A172 (cell line): ENCODE measurements at places on chromosomes 2 and 18. TPM values are rescaled to one million over a fixed set of nuclear protein-coding genes. Genes with fewer than 3 reads are reported as not detected.

- DNase-seq: no peak
Observed at GRCh38 chr2:49978341-49978740, 824.0 kb upstream of the FSHR start.

GRCh38 chr2:10668402-10669012 is 21.3 kb downstream of the NOL10 start:
- peak; percentile 46 for DNase-seq

GRCh38 chr2:234699456-234699855 is 202.6 kb upstream of the ARL4C start:
- DNase-seq: no peak

- DNase-seq: no peak
Observed at GRCh38 chr2:233436691-233437438, 82.6 kb downstream of the DGKD start.

DNA sequence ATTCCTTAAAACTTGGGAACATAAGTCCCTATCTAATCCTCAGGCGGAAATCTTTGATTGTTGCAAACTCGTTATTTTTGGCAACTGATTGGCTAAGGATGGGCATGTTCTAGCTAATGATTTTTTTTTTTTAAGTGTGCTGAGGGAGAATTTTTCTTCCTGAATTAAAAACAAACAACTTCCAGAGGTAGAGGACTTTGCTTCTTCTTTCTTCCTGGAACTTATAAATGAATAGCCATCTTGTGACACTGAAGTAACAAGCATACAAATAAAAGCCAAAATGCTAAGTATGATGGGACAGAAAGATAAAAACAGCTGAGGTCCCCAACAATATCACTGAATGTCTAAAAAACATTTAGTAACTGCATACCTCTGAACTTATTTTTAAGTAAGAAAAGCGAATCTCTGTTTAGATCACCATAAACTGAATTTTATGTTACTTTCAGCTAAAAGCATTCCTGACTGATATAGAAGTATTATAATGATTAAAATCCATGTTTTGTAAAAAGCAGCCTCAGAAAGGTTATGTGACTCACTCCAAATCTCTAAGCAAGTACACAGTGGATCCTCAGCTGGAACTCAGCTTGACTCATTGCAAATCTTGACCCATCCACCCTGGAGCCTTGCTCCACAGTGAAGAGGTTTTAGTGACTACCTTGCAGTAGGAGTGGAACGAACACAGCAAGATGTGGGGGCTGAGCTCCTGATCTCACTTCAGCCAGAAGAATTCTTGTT is 344.4 kb downstream of the CLIP4 start:
- DNase-seq: no peak

Gene USP40
- total RNA-seq: 62.0 and 70.1 TPM in 2 replicates

- peak; percentile 39 for DNase-seq
Observed at GRCh38 chr18:49613141-49613640, 51.3 kb downstream of the LIPG start.

DNA sequence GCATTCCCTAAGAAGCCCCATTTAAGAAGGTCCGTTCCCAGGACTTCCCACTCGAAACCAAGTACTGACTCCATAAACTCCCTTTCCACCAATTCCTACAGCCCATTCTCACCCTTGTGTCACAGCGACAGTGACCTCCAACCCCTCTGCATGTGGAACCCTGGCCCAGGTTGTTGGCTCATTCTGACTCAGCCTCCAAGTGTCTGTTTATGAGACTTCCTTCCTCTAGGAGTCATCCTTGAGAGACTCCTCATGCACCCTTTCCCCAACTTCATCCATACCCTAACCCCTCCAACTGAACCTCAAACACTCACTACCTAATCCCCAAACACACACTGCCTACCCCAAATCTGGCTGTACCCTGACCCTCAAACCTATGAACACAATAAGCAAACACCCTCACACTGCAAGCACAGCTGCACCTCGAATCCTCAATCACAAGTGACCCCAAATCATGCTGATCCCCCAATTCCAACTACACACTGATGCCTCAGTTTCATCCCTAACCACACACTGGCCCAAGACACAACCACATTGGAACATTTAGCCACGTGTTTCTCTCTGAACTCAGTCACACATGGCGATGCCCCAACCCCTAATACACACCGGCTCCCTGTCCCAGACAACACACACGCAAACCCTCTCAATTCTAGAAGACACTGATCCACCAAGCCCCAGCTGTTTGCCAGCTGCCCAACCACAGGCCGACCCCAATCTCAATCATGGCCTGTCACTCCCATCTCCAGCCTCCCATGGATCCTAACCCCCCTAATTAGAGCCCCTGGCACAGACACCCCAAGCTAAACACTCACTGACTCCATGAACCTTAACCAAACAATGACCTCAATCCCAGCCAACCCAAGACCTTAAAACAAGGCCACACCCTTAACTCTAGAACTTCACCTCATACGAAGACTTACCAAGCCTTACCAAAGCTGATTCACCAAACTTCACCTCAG is 219.6 kb downstream of the CYP26B1 start:
- no peak for DNase-seq

Gene KIF1A
- 4.1 and 6.4 TPM in 2 replicates for total RNA-seq

Gene HDAC4
- total RNA-seq: 4.6 and 10.9 TPM in 2 replicates

- DNase-seq: peak; percentile 61
Observed at GRCh38 chr2:45458909-45459563, 152.0 kb downstream of the SRBD1 start.

GRCh38 chr2:73970141-73970803 is 14.4 kb upstream of the TET3 start:
- no peak for DNase-seq

DNA sequence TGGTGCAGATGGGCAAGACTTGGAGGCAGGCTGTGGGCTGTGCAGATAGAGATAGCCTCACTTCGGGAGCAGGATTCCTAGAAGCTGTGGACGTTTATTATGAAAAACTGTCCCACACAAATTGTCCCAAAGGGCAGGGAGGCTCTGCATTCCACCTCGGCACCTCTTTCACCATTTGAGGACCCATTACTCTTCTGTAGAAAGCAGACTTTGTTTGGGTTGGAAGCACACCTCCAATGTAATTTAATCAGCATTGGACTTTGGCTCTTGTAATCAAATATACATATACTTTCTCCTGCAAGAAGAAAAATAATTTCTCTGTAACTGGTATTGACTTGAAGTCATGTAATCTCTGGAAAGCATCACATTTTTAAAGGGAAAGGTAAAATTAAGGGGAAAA is 8.5 kb downstream of the ONECUT2 start:
- DNase-seq: no peak

Gene ELOA2
- not detected in 2 replicates for total RNA-seq

DNA sequence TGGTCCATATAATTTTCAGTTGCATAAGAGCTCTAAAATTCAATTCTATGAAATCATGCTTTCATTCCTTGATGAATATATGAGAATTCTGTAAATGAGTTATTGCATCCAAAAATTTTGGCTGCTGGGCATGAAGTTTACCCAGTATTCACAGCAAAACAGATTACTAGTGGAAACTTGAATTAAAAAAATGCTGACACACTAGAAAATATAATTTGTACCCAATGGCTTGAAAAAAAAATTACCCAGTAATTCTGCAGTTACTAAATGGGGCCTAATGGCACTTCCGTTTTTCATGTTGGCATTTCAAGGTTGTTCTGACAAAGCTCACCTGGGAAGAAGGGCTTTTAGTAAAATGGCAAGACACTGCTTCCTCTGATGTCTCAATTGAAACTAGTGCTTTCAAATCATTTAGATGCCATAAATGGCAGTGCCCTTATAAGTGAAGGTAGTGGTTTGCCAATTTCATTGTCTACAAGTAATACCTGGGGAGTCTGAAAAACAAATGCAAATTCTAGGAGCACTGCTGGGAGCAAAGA is 343.6 kb downstream of the TDRD15 start:
- no peak for DNase-seq

Gene DGUOK
- total RNA-seq: 111 and 127 TPM in 2 replicates

Gene TRIB2
- 2.0 and 8.3 TPM in 2 replicates for total RNA-seq

- no peak for DNase-seq
Observed at GRCh38 chr2:212427638-212428037, 111.0 kb downstream of the ERBB4 start.

- DNase-seq: no peak
Observed at GRCh38 chr18:48345596-48345995, 63.6 kb downstream of the ZBTB7C start.

DNA sequence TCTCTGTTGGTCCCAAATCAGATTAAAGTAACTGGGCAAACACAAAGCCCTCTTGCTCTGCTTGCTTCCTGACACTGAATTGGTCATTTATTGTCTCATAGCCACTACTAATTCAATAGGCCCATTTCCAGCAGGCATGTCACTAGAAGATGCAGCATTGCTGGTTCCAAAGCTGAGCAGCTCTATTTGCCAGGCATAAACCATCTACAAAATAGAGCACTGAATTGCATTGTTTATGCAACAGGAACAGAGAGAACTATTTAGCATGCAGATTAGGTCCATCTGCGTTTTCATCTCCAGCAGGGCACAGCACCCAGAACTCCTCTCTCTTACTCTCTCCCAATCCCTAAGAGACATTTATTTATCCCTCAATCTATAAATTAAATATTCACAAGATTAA is 227.6 kb downstream of the SUCLG1 start:
- no peak for DNase-seq

DNA sequence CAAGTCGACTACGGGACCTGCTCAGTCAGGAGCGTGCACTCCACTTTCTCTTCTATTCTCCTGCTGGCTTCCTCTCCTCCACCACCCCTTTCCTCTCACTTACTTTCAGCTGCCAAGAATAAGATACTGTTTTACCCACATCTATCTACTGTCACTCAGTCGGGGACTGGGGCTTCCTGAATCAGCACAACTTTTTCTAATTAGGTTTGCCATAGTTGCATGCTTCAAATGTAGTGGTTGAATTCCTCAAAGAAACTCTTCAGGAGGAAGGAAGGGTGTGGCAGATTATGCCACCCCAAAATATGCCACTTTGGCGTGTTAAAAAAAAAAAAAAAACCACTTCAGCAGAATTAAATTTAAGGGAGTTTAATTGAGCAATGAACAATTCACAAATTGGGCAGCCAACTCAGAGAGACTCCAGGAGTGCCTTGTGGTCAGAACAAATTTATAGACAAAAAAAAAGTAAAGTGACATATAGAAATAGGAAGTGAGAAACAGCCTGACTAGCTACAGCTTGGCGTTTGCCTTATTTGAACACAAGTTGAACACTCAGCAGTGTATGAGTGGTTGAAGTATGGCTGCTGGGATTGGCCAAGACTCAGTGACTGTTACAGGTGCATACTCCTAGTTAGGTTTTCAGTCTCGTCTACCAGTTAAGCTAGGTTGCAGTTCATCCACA is 32.5 kb upstream of the RMDN2 start:
- DNase-seq: peak; percentile 37

DNA sequence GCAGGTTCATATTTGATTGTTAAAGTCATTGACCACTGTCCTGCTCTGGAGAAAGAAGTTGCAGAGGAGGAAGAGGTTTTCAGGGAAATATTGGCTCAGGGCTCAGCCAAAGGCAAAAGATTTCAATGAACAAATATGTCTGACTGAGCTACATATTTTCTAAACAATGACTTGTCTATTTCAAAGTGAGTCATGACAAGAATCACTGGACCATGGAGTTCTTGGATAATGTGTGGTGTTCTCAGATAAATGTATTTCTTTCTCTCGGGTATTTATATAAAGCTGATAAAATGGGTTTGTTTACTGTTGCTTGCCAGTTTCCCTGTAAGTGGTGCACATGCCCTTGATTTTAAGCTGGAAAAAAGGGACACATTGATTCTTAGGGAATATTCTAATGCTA is 34.3 kb upstream of the RMP24 start:
- peak; percentile 32 for DNase-seq

- peak; percentile 22 for DNase-seq
Observed at GRCh38 chr2:182101263-182101662, 115.6 kb downstream of the PPP1R1C start.

DNA sequence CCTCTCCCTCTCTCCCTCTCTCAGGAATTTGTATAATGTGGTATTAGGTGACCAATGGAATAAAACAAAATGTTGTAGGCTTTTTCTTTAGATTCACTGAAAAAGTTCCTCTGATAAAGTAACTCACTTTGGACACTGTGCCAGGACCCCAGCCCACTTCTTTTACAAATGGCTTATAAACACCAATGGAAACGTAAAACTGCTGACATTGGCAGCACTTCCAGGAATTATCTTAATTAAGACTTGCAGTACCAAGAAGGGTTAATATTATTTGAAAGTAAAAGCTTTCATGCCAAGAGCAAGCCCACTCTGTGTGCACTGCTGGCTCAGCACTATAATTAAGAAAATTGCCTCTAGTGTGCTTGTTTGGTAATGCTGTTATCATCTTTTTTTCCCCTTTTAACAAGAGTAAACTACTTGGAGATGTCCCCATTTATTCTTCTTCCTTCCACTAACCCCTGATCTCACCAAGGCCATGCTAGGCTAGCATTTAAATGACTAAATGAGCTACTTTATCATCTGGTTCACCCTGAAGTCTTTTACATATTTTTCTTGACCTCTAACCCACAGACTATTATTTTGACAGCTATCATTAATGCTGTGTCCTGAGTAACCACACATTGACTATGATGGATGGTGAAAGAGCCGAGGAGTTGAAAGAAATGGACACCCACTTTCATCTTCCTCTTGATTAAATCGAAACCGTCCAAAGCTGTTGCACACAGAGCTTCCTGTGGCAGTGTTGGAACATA is 232.2 kb upstream of the ETAA1 start:
- no peak for DNase-seq

- DNase-seq: no peak
Observed at GRCh38 chr2:27109083-27109482, 9.8 kb downstream of the CGREF1 start.

Gene CHRNG
- not detected in 2 replicates for total RNA-seq

DNA sequence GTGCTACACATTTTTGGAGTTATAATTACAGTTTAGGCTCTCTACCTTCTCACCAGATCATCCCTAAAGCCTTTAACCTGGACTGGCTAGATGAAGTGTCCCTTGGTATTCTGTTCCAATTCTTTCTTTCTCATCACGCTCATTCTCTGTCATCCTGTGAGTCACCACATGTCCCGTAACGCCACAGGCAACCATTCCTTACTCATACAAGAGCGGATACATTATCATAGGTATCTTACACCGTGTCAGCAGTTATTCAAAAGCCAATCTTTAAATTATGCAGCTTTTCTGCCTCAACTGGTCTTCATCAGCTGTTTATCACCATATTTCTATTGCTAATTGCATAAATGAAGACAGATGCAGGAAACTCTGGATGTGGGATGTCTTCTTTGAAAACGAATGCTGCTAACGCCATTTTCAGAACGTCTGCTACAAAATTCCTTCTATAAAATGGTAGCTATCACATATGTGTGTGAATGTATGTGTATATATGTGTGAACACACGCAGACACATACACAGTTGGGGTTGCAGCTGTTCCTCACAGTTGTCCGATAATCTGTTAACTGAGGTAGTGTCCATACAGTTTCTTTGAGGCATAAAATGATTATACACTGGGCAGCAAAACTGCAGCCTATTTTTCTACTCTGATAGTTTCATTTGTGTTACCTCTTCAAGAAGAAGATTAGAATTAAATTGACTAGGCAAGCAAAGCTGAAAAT is 47.9 kb downstream of the EML6 start:
- DNase-seq: peak; percentile 84

Gene ABCG5
- total RNA-seq: not detected in 2 replicates
